ENCODE measurements at places on chromosomes 16 and 17. TPM values are rescaled to one million over a fixed set of nuclear protein-coding genes. Genes with fewer than 3 reads are reported as not detected.
A peak's percentile ranks its signal among the peaks of the same experiment; 100 is the strongest.

- no peak for DNase-seq
Measured at GRCh38 chr17:74803388-74803930, 27.3 kb upstream of the NAT9 start.

DNA sequence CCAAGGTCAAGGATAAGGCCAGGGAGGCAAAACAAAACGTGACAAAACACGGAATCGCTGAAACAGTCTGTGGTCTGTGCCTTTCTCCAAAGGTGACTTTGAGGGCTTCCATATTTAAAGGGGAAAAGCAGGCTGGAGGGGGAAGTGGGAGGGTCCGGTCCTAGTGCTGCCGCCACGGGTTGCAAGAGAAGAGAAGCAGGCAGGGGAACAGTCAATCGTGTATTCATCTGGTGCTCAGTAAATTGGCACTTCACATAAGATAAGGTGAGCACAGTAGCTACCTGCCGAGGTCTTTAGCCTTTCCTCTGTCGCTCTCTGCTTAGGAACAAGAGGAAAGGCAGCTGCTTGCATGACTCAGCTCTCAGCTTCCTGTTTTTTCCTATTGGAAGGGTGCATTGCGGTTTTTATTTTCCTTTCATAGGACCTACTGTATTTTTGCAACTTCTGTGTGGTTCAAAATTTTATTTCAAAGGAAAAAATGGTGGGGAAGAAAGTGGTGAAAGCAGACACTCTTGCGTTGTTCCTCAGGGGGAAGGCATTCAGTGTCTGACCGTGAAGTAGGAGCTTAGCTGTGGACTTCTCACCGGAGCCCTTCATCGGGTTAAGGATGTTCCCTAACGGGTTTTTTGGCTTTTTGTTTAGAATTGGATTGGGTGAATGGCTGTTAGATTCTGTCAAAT lies 7.1 kb upstream of the LGALS3BP start:
- DNase-seq: no peak

DNA sequence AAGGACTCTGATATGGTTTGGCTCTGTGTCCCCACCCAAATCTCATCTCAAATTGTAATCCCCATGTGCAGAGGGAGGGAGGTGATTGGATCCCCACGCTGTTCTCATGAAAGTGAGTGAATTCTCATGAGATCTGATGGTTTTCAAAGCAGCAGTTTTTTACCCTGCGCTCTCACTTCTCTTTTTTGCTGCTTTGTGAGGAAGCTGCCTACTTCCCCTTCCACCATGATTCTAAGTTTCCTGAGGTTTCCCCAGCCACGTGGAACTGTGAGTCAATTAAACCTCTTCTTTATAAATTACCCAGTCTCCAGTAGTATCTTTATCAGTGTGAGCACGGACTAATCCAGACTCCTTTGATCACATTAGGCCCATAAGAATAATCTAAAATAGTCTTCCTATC lies 719.7 kb upstream of the CDH8 start:
- DNase-seq: no peak

GRCh38 chr16:85446951-85447692 lies 166.0 kb upstream of the GSE1 start:
- DNase-seq: no peak

- no peak for DNase-seq
Measured at GRCh38 chr16:51550800-51551347, 399.8 kb upstream of the SALL1 start.

- no peak for DNase-seq
Measured at GRCh38 chr17:58402679-58403078, 14.7 kb downstream of the RNF43 start.

DNA sequence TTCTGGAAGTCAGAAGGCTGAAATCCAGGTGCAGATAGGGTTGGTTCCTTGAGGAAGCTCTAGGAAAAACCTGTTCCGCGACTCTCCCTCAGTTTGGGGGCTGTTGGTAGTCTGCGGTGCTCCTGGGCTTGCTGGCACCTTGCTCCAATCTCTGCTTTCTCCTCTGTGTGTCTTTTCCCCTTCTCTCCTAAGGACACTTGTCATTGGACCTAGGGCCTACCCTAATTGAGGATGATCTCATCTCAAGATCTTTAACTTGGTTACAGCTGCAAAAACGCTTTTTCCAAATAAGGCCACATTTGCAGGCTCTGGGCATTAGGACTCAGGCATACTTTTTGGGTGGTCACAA lies 12.9 kb upstream of the CACNG4 start:
- no peak for DNase-seq

- peak; percentile 54 for DNase-seq
Measured at GRCh38 chr16:79651363-79651762, 50.8 kb upstream of the MAF start.

DNA sequence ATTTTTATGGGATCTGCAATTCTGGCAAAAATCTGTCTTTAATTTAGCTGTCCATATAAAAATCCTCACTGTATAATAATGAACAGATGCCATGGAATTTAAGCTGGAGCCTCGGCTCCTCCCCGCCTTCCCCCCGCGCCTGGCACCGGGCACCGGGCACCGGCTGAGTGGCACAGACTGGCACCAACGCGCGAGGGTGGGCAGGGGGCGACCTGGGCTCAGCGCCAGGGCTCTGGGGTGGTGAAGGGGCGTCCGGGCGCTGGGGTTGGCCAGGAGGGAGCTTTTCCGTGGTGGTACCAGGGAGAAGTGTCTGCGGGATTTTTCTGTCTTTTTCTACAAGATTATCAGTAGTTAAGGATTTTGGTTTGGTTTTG lies 9.1 kb downstream of the NEUROD2 start:
- DNase-seq: no peak

GRCh38 chr17:18185832-18186626 lies 2.4 kb downstream of the ALKBH5 start:
- no peak for DNase-seq

- no peak for DNase-seq
Measured at GRCh38 chr16:56673921-56674320, 4.3 kb downstream of the MT1H start.

- DNase-seq: no peak
Measured at GRCh38 chr16:75754141-75754540, 27.9 kb upstream of the CPHXL start.

DNA sequence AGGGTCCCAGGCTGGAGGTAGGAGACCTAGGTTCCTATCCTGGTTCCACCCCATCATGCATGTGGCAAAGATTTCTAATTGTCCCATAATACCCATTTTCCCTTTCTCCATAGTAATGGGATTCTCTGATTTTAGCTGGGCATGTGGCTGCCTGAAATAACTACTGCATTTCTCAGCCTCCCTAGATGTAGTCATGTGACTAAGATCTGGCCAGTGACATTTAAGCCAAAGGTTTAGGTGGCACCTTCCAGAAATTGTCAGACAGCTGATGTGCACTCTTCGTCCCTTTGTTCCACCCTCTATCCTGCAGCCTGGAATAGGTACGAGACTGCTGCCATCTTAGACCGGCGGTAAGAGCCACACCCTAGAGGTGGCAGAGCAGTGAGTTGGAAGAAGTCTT lies 8.2 kb downstream of the NXPH3 start:
- no peak for DNase-seq

DNA sequence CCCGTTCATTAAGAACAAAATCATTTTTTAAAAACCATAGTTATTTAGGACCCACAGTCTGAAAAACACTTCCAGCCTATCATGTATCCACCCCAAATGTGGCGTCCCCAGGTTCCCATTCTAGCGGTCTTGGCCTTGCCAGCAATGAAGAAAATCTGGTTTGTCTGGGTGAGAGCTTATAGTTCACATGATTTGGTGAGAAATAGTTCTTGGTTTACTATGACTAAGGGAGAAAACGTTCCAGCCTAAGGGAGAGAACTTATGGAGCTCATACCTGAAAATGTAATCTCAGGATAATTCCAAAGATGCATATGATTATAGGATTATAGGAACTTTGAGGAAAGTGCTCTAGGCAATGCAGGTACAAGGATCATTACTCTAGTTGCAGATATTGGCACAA lies 4.8 kb downstream of the MARVELD3 start:
- no peak for DNase-seq

Gene TPSD1
- not detected for total RNA-seq

Gene SLC12A4
- total RNA-seq: 52.0 TPM

Gene EPX
- total RNA-seq: not detected

Gene PRAC2
- total RNA-seq: not detected

Gene KRT32
- not detected for total RNA-seq
